GM23338 (cell line): ENCODE measurements at places on chromosomes 5 and 9. TPM values are rescaled to one million over a fixed set of nuclear protein-coding genes. Genes with fewer than 3 reads are reported as not detected.
A peak's percentile ranks its signal among the peaks of the same experiment; 100 is the strongest.

DNA sequence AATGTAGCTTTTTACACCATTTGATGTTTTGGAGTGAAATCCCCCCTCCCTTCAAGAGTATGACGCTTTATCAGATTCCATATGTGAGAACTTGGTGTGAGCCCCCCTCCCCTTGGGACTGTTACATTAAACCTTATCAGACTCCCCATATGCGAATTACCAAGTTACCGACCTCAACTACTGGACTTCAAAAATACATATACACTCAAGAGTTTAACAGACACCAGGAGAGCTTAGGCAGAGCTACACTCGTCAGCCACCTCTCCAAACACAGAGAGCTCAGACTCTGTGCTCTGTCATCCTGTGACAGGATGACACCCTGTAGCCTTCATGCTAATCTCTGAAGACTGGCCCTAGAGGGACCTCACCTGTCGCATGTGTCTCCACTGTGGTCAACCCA lies 50.2 kb downstream of the FAM114A2 start:
- no peak for DNase-seq

GRCh38 chr5:150500905-150501304 lies 7.0 kb upstream of the NDST1 start:
- no peak for DNase-seq

GRCh38 chr5:144183254-144183889 lies 12.7 kb downstream of the KCTD16 start:
- DNase-seq = peak; percentile 36

DNA sequence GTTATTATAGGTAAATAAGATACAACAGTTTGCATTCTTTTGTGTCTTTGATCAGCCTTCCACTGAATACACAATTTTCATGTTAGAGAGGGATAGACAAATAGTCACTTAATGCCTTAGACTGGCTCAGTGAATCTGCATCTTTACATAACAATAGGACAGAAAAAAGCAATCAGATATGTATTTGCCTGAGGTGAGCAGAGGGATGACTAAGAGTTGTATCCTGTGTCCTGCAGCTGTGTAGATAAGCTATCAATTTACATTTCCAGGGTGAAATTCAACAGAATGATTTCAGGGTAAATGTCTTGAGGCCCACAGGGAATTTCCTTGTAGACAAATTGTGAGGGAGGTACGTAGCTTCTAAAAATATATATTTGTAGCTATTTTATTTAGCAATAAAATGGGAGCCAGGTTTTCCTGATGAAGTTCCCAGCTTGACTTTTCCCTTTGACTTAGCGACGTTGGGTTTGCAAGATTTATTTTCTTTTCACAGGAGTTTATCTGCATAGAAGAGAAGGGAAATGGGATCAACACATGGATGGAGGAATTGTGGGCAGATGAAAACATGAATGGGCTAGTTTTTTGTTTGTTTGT lies 586.1 kb upstream of the CDH6 start:
- peak; percentile 39 for DNase-seq

- no peak for DNase-seq
Observed at GRCh38 chr9:130139251-130139650, 33.0 kb upstream of the NCS1 start.

GRCh38 chr9:20188616-20189369 lies 400.0 kb upstream of the SLC24A2 start:
- no peak for DNase-seq

GRCh38 chr5:123814801-123815470 lies 303.0 kb downstream of the CSNK1G3 start:
- DNase-seq = peak; percentile 34

DNA sequence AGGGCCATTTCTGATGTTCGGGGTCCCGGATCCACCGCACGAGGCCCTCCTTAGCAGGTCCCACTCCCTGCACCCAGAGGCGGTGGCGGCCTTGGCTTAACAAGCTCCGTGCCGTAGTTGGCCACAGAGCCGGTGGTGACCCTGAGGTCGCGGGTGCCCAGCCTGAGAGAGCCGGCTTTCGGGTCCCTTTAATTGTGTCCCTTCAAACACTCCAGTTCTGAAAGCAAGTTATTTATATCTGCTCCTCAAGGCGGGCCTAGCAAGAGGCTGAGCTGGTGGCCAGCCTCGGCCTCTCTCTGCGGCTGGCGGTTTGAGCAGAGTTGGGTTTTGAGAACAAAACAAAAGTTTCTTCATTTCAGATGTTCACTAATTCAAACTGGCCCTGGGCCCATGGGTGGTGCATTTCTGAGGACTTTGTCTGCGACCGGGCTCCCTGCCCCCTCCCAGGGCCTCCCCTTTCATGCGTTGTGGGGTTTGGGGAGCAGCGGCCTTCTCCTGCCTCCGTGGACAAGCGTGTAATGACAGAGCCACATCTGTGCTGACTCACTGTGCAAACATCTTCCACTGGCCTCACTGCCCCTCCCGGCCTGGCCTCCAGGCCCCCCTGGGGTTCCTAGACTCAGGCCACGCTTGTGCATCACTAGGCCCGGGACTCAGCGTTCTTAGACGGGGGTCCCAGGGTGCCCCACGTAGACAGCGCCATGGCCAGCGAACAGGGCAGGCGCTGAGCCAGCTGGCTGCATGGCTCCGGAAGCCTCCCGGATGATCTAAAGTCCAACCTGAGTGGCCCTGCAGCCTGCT lies 49.4 kb upstream of the COL5A1 start:
- DNase-seq = no peak

DNA sequence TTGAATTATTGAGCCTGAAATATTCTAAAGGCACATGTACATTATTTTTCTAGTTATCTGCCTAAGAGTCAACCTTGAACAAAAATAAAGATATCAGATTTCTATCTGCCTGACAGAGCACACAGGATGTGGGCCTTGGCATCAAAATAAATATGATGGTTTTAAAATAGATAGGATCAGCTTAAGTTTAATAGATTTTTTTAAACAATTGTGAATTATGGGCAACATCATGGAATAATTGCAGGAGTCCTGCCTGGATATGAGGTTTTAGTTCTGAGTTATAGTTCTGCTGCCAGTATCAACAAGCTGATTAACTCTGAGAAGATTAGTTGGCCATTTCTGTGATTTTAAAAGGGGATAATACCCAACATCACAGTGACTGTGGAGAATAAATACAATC lies 107.0 kb upstream of the PCA3 start:
- no peak for DNase-seq

DNA sequence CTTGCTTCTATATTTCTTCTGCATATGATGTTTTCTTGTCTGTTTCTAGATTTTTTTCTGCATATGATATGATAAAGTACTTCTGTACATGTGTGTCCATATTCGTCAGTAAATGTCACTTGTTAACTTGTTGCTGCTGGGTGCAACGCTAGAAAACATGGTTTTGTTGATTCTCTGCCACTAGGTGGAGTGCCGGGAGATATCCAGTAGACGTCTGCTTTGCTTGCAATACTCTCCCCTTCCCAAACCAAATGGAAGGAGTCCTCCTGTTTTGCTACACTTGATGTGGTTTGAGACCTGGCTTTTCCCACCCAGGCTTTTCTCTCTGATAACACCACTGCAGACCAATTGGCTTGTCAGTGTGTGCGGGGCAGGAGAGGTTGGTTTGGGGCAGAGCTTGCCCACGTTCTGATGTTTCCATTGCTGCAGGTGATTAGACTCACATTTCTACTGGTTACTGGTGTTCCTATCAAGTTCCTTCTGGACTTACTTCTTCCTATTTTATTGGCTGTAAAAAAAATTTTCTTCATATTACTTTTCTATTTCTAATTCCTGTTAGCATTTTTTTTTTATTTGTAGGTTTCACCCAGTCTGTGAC lies 900.0 kb upstream of the CDH10 start:
- DNase-seq = peak; percentile 89

GRCh38 chr5:137735555-137736284 lies at the start of gene KLHL3:
Gene KLHL3 (minus strand): TSS chr5:137736089. CDS start chr5:137735646, 443 bp downstream.
- peak; percentile 95 for DNase-seq

DNA sequence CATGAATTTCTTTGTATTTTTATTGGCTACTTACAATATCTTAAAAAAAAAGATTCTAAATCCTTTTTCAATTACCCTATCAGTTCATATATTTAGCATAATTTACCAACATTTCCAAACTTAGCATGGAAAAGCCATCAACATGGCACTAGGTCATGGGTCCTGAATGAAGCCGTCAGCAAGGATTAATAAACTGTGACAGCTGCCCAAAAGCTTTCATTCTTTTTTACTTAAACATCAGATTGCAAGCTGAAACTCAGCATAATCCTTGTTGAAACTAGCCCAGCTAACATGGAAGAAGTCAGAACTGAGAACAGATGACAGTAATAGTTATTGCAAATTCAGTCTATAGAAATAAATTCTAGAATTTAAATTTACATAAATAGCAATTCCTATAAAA lies 209.8 kb downstream of the ADAMTS6 start:
- no peak for DNase-seq

DNA sequence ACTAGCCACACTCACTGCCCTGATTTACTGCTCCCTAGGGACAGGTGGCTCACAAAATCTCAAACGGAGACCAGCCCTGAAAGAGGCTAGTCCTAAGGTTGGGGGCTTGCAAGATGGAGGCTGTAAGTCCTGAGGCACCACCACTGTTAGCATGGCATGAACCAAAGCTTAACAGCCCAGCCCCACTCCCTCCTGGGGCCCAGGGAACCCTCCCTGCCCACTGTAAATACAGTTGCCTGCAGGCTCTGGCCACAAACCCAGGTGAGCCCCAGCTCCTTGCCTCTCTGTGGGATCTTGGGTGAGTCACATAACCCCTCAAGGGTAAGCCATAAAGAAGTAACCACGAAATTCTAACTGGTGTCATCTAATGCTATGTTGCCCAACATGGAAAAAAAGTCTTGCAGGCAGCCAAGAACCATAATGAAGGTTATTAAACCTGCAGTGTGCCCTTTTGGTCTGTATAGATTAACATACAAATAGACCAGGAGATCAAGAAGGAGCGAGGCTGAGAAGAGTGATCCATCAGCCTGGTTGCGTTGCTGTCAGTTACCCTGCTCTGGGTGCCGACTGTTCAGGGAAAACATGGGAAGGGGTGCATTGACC lies 1.7 kb upstream of the POMT1 start:
- no peak for DNase-seq

DNA sequence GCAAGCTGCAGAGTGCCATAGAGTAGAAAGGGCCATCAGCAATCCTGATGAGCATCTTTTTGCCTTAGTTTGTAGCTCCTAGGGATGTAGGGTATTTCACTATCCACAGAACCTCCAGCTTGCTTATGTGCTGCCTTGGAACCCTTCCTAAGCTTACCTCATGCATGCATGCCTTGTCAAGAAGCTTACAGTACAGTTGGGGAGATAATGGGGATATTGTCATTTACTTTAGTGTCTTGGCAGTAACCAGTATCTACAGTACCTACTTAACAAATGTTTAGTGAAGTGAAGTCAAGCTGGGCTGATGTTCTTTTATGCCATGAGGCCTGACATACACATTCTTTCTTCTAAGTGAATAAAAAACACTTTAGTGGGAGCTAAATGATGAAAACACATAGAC lies 164.6 kb upstream of the PPP1R2B start:
- DNase-seq = no peak

DNA sequence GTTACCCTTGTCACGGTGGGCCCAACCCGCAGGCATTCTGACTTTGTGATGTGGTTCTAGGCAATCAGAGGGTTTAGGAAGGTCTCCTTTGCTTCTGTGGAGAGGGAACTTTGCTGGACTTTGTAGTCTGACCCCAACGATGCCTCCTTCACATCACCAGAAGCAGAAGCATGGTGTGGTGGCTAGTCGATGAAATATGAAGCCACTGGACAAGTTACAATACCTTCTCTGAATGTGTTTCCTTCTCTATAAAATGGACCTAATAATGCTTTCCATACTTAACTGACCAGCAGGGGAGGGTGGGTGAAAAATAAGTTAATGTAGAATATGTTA lies 607 bp downstream of the SPEF2 start:
- DNase-seq = no peak

The NPR3 gene
- total RNA-seq = 0.04 and 0.07 TPM in 2 replicates

The ZNF300 gene
- total RNA-seq = 22.3 and 25.9 TPM in 2 replicates

The SCAI gene
- total RNA-seq = 21.8 and 35.0 TPM in 2 replicates

The FBP2 gene
- total RNA-seq = not detected in 2 replicates

The ZFP37 gene
- 5.0 and 5.6 TPM in 2 replicates for total RNA-seq

The FOXD4L6 gene
- total RNA-seq = 0.21 TPM in 1 of 2 replicates, not detected in the other

The CLINT1 gene
- total RNA-seq = 82.1 and 101 TPM in 2 replicates

The DNLZ gene
- 21.7 and 53.9 TPM in 2 replicates for total RNA-seq

The GGTA1 gene
- total RNA-seq = not detected in 2 replicates

The MRRF gene
- 31.5 and 32.7 TPM in 2 replicates for total RNA-seq

The SUSD3 gene
- total RNA-seq = 13.5 and 20.1 TPM in 2 replicates

The SMC2 gene
- total RNA-seq = 31.1 and 32.7 TPM in 2 replicates

The DMRT1 gene
- 1.8 TPM in 1 of 2 replicates, not detected in the other for total RNA-seq

The KCNV2 gene
- not detected in 2 replicates for total RNA-seq
